Fibroblast of skin of abdomen (primary cell): ENCODE measurements at places on chromosomes 4 and X.
A peak's percentile ranks its signal among the peaks of the same experiment; 100 is the strongest.

DNA sequence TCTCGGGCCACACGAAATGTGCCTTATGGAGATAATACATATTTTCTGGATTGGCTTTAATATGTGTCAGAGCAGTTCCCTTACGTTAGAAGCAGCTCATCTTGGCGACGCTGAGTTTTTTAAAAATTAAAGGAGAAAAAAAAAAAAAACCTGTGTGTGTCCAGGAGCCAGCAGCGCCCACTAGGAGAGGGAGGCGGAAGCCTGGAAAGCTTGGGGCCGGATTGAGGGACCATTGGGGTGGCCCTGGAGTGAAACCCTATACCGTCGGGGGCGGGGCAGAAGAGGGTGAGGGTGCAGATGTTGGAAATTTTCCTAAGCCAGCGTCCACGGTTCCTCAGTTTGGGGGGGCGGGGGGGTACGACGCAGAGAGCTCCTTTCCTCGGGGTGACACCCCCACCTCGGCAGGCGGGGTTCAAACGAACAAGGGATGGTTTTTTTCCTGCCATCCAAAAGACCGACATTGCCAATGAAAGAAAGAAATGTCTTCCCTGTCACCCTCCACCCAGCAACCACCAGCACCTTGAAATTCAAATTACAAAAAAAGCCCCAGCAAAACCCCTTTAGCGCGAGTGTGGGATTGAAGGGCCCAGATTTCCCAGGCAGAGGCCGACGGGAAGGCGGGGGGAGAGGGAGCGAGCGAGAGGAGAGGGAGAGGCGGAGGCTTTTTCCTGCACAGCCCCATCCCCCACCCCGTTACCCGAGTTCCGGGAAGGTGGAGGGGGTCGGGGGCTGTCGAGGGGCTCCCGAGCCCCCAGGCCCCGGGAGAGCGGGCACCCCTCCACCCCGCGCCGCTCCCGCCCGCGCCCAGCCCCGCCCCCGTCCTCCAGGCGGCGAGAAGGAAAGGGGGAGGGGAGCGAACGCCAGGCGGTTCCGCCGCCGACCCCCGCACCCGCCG lies 859 bp downstream of the SMARCA1 start:
- peak; percentile 69 for DNase-seq

DNA sequence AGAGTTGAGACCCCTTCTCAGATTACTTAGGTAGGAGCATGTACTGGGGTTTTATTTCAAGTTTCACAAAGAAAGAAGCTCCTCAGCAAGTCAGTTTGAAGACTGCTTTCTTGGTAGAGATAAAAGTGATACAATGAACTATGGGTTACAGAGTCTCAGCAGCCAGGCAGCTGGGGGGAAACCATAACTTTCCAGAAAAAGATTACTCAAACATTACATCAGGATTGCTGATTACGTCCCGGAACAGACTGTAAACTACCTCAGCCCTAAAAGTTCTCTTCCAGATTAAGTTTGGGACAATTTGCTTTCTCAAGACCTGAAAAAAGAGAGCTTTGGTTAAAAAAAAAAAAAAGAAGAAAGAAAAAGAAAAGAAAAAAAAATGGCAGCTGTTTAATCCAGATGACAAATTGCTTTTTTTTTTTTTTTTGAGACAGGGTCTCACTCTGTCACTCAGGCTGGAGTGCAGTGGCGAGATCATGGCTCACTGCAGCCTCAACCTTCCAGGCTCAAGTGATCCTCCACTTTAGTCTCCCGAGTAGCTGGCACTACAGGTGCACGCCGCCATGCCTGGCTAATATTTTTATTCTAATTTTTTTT lies 16.6 kb downstream of the SAT1 start:
- DNase-seq, result no peak

DNA sequence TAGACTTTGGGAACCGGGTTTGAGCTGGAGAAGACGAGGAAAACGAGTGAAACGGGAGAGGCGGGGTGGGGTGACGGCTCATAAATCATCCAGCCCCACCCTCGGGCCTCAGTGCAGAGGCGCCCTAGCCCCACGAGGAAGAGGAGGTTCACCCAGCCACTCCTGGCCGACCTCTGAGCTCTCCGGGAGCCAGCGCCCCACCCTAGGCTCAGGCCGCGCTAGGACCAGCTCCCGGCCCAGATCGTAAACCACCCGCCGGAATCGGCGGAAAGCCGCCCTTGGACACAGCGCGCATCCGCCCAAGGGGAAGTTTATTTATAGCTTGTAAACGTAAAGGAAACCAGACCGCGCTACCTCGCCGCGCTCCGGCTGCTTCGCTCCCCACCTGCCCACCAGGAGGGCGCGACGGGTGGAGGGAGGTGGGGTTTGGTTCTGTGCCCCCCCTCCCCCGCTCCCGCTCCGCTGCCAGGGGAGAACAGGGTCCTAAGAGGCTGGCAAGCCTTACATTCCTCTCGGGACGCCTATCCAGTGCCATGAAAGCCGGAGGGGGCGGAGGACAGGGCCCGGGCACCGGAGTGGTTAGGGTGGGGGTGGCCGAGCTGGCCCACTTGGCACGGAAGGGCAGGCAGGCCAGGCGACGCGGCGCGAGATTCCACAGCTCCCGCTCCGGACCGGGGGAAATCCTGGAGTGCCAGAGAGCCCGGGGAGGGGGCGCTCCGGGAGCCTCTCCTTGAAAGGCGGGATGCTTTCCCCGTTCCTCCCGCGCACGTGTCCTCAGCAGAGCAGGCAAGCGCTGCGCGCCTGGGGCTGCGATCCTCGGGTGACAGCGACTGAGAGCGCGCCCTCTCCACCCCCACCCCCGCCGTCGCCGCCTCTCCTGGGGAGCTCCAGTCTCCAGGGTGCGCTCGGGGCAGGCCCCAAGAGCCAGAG lies 84.2 kb downstream of the BCOR start:
- peak; percentile 56 for DNase-seq

- DNase-seq, result peak; percentile 31
Measured at GRCh38 chr4:87657525-87657924, 7.4 kb downstream of the DMP1 start.

DNA sequence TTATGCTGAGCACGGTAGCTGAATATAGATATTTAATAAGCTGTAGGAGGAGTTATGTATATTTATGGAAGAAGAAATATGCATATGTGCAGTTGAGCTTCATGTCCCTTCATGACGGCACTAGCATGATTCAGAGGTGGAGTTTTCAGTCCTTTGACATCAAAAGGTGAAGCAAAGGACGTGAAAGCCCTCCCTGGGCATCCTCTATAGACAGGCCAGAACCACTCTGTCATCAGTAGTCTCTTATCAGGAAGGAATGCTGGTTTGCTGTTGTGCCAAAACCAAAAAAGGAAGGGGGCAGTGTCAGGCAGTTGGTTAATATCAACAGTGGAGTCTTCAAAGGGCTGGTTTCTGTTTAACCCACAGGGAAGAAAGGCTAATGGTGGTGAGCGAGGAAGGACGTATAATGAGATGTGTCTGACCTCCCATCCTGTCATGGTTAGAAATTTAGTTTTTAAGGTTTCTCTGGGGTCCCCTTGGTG lies 23.5 kb upstream of the IL2 start:
- peak; percentile 33 for DNase-seq

DNA sequence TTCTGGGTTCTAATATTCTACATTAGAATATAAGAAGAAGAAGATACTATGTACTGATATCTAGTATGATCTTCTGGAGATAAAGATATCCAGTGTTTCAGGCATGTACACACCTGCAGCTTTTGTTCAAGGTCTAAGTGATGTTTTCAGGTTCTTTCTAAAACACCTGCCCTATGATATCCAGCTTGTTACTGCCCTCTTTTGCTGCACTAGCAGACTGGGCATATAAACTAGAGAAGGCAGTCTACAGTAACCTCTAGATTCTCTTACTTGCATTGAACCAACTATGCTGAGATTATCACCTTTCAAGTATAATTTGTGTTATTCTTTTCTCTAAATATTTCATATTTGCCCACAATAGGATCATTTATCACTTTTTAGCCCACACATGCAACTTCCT lies 1.9 kb upstream of the FRYL start:
- DNase-seq, result no peak

GRCh38 chr4:43782391-43782790 lies 666.2 kb downstream of the KCTD8 start:
- no peak for DNase-seq

- peak; percentile 14 for DNase-seq
Measured at GRCh38 chr4:124181039-124181438, 531.5 kb downstream of the ANKRD50 start.

GRCh38 chr4:101593666-101594065 lies 196.9 kb upstream of the BANK1 start:
- no peak for DNase-seq

GRCh38 chrX:1103360-1103759 lies 109.1 kb downstream of the CRLF2 start:
- DNase-seq, result no peak

GRCh38 chr4:108926061-108926460 lies 163.2 kb upstream of the ETNPPL start:
- DNase-seq, result no peak

- no peak for DNase-seq
Measured at GRCh38 chr4:121156822-121157769, 7.0 kb downstream of the TNIP3 start.

DNA sequence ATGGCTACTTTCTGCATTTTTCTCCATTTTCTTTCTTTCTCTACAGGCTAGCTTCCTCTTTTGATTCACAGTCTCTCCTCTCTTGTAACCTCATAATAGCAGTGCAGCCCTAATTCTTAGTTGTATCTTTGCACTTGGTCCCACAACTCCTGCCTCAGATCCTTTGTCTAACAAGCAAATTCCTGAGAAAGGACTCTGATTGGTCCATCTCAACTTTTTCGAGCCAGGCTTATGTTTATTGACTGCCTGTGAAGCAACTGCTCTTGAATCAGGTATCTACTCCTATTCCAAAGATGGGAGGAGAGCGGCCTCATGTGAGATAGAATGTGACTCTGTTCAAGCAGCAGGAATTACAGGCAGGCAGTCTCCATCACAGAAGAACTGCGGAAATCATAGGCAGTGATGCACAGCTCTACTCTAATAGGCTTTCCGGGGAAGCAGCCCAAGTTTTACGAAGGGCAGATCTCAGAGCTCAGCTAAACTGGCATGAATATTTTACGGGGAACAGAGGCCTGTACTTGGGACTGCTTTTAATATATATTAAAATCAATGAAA lies 123.5 kb downstream of the GABRB1 start:
- no peak for DNase-seq

GRCh38 chr4:40484346-40485090 lies 145.1 kb downstream of the RBM47 start:
- DNase-seq, result no peak

DNA sequence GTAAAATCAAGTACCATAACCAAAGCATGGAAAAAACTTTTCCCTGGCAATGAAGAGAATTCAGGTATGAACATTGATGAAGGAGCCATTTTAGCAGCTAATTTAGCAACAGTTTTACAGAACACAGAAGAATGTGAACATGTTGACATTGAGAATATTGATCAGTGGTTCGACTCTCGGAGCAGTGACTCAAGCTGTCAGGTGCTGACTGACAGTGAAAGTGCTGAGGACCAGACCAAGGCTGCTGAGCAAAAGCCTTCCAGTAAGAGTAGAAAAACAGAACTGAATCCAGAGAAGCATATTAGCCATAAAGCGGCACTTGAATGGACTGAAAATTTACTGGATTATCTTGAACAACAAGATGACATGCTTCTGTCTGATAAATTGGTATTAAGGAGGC lies 2.8 kb downstream of the TIGD2 start:
- no peak for DNase-seq

GRCh38 chrX:2931155-2931554 lies 2.0 kb upstream of the ARSD start:
- no peak for DNase-seq

DNA sequence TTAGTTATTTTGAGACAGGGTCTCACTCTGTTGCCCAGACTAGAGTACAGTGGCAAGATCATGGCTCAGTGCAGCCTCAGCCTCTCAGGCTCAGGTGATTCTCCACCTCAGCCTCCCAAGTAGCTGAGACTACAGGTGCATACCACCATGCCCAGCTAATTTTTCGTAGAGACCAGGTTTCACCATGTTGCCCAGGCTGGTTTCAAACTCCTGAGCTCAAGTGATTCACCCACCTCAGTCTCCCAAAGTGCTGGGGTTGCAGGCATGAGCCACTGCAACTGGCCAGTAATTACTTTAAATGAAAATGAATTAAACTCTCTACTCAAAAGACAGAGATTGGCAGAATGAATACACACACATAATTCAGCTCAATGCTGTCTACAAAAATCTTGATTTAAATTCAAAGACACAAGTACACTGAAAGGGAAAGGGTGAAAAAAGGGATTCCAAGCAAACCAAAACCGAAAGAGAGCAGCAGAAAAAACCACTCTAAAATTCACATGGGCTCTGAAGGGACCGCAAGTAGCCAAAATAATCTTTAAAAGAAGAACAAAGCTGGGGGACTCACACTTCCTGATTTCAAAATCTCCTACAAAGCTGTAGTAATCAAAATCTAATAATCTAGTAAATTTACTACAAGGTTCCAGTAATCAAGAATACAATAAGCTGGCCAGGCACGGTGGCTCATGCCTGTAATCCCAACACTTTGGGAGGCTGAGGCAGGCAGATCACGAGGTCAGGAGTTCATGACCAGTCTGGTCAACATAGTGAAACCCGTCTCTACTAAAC lies 11.8 kb upstream of the SPON2 start:
- DNase-seq, result no peak

DNA sequence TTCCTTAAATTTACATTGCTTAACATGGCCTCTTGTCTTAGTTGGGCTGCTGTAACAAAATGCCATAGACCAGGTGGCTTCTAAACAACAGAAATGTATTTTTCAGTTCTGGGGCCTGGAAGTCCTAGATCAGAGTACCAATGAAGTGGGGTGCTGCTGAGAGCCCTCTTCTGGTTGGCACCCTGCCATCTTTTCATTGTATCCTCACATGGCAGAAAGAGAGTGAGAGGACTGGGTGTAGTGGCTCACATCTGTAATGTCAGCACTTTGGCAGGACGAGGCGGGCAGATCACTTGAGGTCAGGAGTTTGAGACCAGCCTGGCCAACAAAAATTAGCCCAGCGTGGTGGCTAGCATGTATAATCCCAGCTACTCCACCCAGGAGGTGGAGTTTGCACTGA lies 12.0 kb upstream of the KLB start:
- DNase-seq, result no peak

- peak; percentile 55 for DNase-seq
Measured at GRCh38 chrX:39972340-39972739, 125.4 kb downstream of the BCOR start.

GRCh38 chr4:172794307-172794703 lies 374.3 kb upstream of the GALNT7 start:
- no peak for DNase-seq

DNA sequence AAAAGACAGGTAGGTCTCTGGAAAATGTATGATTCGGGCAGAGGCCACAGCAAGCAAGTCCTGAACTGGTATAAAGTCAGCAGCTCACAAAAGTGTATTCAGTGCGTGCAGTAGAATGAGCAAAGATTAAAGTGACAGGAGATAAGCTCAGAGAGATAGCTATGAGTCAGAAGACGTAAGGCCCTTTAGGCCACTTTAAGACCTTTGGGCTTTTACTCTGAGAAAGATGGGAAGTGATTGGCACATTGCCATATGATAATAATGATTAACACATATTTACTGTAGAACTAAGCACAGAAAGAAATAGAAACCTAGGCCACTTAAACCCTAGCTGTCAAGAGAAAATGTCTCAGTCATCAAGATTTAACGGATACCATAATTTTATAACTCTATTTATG lies 51.7 kb downstream of the TBCK start:
- DNase-seq, result no peak

- peak; percentile 11 for DNase-seq
Measured at GRCh38 chr4:186554539-186554913, 841 bp downstream of the MTNR1A start.
